Body of pancreas (tissue), 4 donors: ENCODE measurements at places on chromosomes 11 and 22. TPM values are rescaled to one million over a fixed set of nuclear protein-coding genes. Genes with fewer than 3 reads are reported as not detected.
A peak's percentile ranks its signal among the peaks of the same experiment; 100 is the strongest.

The INSC gene
- total RNA-seq, result 3.6 TPM

The TCN1 gene
- not detected for total RNA-seq

The CLTCL1 gene
- 2.3 TPM for total RNA-seq

The FIBIN gene
- total RNA-seq, result 9.6 TPM

The OR9G1 gene
- total RNA-seq, result not detected

The INPP5J gene
- total RNA-seq, result 17.8 TPM

GRCh38 chr22:19784384-19785175 is 24.0 kb downstream of the TBX1 start:
- H3K4me3 ChIP-seq, result no peak overlapping the region
- no peak for DNase-seq
- no peaks in the 10 kb centered on the region for H3K4me1 ChIP-seq
- no peaks in the 10 kb centered on the region for H3K36me3 ChIP-seq
- no peak overlapping the region for H3K27ac ChIP-seq

DNA sequence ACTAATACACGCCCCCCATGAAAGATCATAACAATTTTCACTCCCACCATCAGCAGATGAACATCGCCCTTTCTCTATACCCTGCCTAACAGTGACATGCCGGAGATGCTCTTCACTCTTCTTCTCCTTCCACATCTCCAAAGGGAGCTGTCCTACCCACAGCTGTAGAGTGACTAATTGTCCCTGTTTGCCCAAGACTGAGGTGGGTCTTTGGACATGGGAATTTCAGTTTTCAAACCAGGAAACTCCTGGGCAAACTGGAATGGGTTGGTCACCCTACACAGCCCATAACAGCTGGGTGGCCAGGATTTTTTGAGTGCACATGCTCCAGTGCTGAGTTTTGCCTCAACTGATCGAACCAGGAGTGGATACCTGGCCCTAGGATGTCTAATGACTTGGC is 90.6 kb upstream of the TIMP3 start:
- DNase-seq, result no peak
- no peaks in the 10 kb centered on the region for H3K36me3 ChIP-seq
- no peak overlapping the region for H3K4me3 ChIP-seq
- no peaks in the 10 kb centered on the region for H3K27me3 ChIP-seq
- no peak overlapping the region for H3K27ac ChIP-seq

- no peak overlapping the region for H3K27ac ChIP-seq
- no peak for DNase-seq
- H3K4me1 ChIP-seq, result no peaks in the 10 kb centered on the region
Observed at GRCh38 chr11:40722179-40722795, 737.2 kb downstream of the LRRC4C start.

DNA sequence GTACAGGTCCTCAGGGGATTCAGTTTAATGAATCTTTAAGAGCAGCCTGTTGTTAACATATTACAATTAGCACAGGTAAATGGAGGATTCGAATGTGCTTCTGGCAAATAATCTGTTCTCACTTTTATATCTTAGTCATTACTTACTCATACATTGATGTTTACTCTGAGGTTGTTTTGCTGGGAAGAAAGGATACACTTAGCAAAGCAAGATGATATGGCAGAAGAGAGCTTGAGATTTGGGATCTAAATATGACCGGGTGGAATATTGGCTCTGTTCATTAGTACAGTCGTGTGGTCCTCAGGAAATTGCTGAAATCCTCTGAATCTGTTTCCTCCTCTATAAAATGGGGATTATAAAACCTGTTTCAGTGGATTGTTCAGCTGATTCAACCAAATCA is 59.7 kb downstream of the SPON1 start:
- H3K4me3 ChIP-seq, result no peak overlapping the region
- H3K27me3 ChIP-seq, result no peaks in the 10 kb centered on the region
- DNase-seq, result no peak
- no peak overlapping the region for H3K27ac ChIP-seq
- H3K4me1 ChIP-seq, result no peaks in the 10 kb centered on the region
- no peaks in the 10 kb centered on the region for H3K36me3 ChIP-seq

- no peak overlapping the region for H3K4me3 ChIP-seq
- no peaks in the 10 kb centered on the region for H3K36me3 ChIP-seq
- no peak overlapping the region for H3K27ac ChIP-seq
- DNase-seq, result no peak
Observed at GRCh38 chr11:71418643-71419042, 29.6 kb downstream of the DHCR7 start.

- DNase-seq, result no peak
- H3K27me3 ChIP-seq, result no peaks in the 10 kb centered on the region
- H3K27ac ChIP-seq, result no peak overlapping the region
- no peaks in the 10 kb centered on the region for H3K36me3 ChIP-seq
Observed at GRCh38 chr11:59943997-59944714, 5.9 kb downstream of the OOSP1 start.

DNA sequence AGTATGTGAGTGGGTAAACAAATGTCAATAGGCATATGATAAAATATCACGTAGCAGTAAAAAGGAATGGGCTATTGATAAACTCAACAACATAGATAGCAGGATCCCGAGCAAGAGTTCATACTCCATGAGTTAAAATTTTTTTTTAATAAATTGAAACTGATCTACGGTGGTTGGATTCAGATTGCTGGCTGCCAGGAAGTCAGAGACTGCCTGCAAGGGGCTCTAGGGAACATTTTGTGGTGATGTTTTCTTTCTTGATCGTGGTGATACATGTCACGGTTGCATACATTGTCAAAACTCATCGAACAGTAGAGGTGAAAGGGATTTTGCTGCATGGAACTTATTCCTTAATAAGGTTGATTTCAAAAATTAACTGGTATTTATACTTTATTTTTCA is 62.6 kb upstream of the WNT7B start:
- H3K27me3 ChIP-seq, result no peaks in the 10 kb centered on the region
- DNase-seq, result no peak
- H3K4me1 ChIP-seq, result peaks cover 83% of the 10 kb centered on the region
- H3K36me3 ChIP-seq, result no peaks in the 10 kb centered on the region

DNA sequence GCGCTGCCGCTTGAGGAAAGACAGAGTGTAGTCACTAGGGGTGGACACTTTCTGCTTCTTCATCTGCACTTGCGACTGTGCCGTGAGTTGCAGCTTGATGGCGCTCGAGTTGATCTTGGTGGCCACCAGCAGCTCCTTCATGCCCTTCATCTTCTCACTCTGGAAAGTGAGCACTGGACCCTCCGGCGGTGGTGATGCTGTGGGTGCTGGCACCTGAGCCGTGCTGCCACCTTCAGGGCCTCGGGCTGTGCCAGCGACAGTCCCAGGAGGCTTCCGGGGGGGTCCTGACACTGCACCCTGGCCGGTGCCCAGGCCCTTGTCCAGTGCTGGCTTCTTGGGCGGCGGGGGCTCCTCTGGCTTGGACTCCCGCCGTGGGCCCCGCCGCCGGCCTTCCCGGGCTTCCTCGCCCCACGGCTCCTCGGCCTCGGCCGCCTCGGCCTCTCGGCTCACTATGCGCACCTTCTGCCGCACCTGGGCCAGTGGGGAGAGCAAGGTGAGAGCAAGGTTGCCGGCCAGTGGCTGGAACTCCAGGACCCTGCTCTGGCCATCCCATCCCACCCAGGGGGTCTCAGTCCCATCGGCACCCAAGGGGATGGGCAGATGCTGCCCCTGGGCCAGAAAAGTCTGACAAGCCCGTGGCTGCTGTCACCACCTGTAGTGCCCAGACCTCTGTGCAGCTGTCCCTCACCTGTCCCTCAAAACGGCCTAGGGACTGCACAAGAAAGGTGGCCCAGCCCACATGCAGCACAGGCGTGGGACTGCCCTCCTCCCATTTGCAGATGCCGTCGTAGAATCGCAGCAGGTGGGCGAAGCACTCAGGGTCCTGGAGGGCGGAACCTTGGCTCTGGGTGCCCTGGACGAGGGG is 1.6 kb upstream of the MAP4K2 start:
- no peak for DNase-seq
- H3K36me3 ChIP-seq, result no peaks in the 10 kb centered on the region

DNA sequence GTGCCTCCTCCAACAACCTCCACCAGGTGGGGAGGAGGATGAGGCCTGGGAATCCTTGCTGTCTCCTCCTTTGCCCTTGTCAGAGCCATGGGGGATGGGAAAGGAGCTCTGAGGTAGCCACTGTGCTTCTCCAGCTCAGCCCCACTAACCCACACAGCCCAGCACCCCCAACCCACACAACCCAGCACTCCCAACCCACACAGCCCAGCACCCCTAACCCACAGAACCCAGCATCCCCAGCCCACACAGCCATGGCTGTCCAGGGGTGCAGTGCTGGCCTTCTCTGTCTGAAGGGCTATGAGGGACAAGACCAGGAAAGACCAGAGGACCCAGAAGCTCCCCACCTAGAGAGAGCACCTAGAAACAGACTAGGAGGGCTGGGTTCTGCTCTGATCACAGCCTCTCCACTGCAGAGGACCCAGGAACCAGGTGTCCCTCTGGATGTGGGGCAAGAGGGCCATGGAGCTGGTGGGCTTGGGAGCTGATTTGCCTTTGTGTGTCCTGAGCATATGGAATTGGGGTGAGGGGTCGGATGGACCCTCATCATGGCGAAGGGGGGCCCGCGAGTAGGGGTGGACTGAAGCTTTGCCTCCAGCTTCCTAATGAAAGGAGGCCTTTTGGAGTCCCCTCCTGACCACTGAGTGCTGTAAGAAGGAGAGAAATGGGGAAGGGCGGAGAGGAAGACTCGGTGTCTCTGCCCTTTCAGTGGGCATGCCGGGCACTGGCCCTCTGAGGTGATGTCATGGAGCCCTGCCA is 117.6 kb upstream of the THY1 start:
- H3K4me1 ChIP-seq, result no peaks in the 10 kb centered on the region
- no peaks in the 10 kb centered on the region for H3K36me3 ChIP-seq
- DNase-seq, result no peak
- H3K27ac ChIP-seq, result no peak overlapping the region
- H3K27me3 ChIP-seq, result no peaks in the 10 kb centered on the region

DNA sequence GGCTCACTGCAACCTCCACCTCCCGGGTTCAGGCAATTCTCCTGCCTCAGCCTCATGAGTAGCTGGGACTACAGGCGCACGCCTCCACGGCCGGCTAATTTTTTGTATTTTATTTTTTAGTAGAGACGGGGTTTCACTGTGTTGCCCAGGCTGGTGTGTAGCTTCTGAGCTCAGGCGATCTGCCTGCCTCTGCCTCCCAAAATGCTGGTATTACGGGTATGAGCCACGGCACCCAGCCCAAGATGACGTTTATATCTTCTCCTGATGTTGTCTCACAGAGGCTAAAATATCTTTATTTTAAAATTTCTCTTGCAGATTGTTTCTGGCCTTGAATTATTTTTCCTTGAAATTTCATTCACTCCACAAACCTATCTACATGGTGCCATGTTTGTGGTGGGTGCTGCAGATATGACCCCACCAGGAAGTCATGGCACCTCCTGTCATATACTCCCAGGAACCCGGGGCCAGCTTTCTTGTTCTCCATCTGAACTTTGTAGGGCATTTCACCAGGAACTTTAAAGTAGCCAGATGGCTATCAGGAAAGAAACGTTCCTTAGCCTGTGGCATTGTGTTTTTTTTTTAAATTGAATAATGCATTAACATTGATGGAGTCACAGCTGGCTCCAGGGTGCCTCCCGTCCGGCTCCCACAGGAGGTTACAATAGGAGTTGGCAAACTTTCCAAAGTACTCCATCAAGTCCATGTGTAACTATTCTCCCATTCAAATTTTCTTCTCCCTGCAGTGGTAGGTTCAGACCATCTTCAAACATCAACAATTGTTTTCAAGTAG is 42.0 kb upstream of the LIPT2 start:
- no peak overlapping the region for H3K4me3 ChIP-seq
- H3K36me3 ChIP-seq, result no peaks in the 10 kb centered on the region
- no peak for DNase-seq
- H3K27ac ChIP-seq, result no peak overlapping the region
- H3K4me1 ChIP-seq, result peaks cover 11% of the 10 kb centered on the region

DNA sequence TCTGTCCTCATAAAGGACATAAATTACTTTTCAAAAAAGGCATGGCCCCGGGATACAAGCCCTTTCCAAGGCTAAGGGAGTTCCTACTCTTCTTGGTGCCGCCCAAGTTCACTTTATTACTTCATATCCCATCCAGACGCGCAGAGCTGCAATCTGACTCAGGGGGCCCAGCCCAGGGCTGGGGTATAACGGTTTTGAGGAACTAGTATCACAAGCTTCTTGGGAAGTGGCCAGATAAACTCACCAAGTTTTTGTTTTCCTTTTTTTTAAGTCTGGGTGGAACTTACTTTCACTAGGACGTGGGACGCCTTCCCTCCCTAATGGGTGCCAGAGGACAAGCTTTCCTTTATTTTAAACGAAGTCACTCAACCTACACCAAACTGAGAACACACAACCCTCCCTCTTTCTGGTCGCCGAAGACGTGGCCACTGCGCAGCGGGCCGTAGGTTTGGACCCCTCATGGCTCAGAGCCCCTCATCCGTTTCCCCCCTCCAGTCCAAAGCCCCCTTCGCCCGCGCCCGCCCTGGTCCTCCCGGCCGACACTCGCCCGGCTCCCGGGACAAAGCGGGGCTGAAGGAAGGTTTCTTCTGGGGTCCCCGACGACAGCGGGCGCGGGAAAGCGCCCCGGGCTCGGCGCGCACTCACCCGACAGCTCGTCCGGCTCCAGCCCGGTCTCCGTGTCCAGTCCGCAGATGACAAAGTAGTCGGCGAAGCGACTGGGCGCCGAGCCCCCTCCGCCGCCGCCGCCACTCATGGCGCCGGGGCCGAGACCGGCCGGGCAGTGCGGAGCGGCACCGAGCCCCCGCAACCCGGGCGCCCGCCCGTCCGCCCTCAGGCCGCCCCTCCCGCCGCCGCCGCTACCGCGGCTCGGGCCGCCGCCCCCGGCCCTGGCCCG is 587 bp downstream of the DENND5A start:
- no peaks in the 10 kb centered on the region for H3K27me3 ChIP-seq
- H3K36me3 ChIP-seq, result no peaks in the 10 kb centered on the region
- peak overlapping the region; percentile 95 for H3K27ac ChIP-seq
- H3K4me1 ChIP-seq, result peaks cover 28% of the 10 kb centered on the region
- peak overlapping the region; percentile 83 for H3K4me3 ChIP-seq
- peak; percentile 46 for DNase-seq

- no peak overlapping the region for H3K27ac ChIP-seq
- H3K4me3 ChIP-seq, result no peak overlapping the region
- no peaks in the 10 kb centered on the region for H3K36me3 ChIP-seq
- no peaks in the 10 kb centered on the region for H3K27me3 ChIP-seq
- no peak for DNase-seq
Observed at GRCh38 chr11:70493089-70493474, 94.8 kb downstream of the CTTN start.

DNA sequence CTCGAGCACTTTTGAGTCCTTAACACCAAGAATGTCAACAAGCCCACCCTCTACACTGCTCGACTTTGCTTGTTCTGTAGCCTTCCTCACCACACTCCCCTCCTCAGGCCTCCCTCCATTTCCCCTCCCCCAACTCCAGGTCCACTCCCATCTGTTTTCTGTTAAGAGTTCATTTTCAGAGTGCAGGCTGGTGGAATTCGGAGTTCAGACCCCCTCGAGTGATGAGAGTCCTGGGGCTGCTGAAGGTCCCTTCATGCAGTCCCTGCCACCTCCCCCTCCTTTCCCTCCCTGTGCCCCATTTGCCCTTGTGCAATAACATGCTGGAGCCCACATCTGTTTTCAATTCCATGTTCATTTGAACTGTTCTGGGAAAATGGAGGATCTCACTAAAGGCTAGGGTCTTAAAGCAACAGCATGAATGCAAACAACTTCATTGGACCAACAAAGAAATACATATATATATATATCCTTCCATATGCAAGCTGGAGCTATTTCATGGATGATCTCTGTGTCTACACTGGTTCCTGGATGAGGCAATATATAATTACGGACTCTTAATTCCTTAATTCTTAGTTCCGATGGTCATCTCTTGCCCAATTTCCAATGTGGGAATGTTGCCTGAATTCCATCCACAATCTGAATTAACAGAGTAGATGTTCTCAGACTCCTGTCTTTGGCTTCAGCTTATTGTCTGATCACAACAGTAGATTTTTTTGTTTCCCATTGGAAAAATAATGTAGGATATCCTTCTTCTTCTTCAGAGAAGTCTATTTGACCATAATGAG is 340.4 kb downstream of the ETS1 start:
- no peaks in the 10 kb centered on the region for H3K27me3 ChIP-seq
- H3K4me1 ChIP-seq, result no peaks in the 10 kb centered on the region
- no peaks in the 10 kb centered on the region for H3K36me3 ChIP-seq
- no peak overlapping the region for H3K4me3 ChIP-seq
